Anterior cingulate cortex (tissue), 58 donors: ENCODE measurements at places on chromosomes 4 and X.

DNA sequence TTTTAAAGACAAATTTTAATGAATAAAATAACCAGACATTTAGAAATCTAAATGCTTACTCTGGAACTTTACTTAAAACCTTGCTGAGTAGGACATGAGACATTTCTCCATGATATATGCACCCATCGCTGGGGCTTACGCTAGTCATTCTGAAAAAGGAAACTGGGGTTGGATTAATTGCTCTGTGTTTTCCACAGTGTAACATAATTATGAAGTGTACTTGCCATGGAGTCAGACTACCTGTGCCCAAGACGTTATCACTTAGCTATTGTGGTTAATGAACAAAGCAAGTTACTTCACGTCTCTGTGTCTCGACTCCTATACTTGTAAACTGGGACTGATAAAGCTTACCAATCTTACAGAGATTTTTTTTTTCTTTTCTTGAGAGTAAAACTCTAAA is 47.8 kb downstream of the SHISA3 start:
- no peak for DNase-seq

DNA sequence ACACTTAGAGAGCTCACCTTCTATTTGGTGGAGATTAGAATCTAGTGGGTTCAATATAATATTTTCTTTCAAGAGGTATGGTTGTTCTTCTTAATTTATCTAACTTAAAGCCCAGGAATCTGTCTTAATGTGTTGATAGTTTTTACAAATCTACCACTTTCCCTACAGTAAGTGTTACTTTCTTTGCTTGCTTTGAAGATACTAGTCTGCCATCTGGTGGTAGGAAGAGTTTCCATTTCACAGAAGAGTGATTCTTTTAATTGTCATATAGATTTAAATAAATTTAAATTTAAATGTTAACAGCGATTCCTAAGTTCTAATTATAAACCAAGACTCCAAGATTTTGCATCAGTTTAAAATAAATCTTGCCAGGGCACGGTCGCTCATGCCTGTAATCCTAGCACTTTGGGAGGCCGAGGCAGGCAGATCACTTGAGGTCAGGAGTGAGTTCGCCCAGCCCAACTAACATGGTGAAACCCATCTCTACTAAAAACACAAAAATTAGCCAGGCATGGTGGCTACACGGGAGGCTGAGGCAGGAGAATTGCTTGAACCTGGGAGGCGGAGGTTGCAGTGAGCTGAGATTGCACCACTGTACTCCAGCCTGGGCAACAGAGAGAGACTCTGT is 43.5 kb downstream of the NUDT9 start:
- DNase-seq = no peak

GRCh38 chr4:165184220-165184619 is 23.1 kb upstream of the KLHL2 start:
- DNase-seq = no peak

GRCh38 chr4:85543832-85544231 is 68.9 kb downstream of the ARHGAP24 start:
- DNase-seq = no peak

GRCh38 chrX:2656257-2656836 is 34.7 kb upstream of the CD99 start:
- no peak for DNase-seq

- DNase-seq = no peak
Measured at GRCh38 chr4:173005912-173006633, 162.5 kb upstream of the GALNT7 start.

DNA sequence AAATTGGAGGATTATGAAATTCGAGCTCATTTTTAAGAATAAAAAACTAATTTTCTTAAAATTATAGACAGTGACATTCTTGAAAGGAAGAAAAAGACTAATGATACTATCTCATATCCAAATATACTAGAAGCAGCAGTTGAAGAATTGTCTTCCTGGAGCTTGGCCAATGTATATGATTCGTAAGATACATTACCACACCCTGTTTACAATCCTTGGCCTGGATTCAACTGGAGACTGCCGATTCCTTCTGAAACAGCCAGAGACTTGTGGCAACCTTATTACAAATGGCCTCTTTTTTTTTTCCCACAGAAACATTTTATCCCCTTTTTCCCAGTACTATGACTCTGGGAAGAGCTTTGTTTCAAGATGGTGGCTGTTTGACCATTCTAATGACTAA is 571.2 kb upstream of the FAT1 start:
- no peak for DNase-seq

GRCh38 chr4:170071196-170071595 is 18.6 kb downstream of the AADAT start:
- no peak for DNase-seq

GRCh38 chrX:50707955-50708699 is 105.9 kb downstream of the SHROOM4 start:
- DNase-seq = no peak

- DNase-seq = no peak
Measured at GRCh38 chr4:42315231-42315630, 82.1 kb upstream of the SHISA3 start.
